ENCODE measurements at places on chromosomes 1 and 21. TPM values are rescaled to one million over a fixed set of nuclear protein-coding genes. Genes with fewer than 3 reads are reported as not detected.

GRCh38 chr1:183318433-183318832, 99.7 kb downstream of the NMNAT2 start:
- DNase-seq, result peak; percentile 85

- no peak for DNase-seq
Observed at GRCh38 chr21:33767236-33767635, 124.9 kb downstream of the ITSN1 start.

GRCh38 chr21:41438425-41439113, 12.5 kb downstream of the MX1 start:
- no peak for DNase-seq

- no peak for DNase-seq
Observed at GRCh38 chr21:28371713-28372112, 621.0 kb downstream of the LTN1 start.

DNA sequence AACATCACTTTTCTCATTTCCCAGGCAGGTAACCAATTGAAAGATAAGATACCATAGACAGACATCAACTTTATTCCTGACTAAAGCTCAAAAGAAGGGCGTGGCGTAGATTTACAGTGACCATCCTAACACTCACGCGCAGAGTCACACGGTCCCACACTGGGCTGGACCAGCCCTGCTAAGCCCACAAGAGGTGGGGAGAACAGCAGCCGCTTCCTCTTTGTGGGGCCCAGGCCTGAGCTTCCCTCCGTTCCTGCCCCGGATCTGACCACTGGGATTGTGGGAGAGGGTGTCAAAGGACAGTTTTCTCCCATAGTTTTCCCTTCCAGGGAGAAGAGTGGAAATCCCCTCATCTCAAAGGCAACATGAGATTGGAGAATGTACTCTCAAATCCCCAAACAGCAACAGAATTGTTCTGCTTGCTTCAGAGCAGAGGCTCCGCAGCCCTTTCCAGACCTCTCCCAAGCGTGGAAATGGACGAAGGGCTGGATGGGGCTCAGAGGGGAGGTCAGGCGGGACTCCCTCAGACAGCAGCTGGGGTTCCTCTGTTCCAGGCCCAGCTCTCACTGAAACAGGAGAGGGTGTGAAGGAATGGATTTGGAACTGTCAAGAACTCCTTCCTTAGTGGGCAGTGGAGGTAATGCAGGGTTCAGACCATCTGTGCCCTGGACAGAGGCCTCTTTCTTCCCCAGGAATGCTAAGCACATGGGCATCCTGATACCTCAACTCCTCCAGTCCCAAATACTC, 33.7 kb downstream of the L1TD1 start:
- DNase-seq, result no peak

GRCh38 chr1:101253976-101254674, 17.3 kb downstream of the S1PR1 start:
- no peak for DNase-seq

- no peak for DNase-seq
Observed at GRCh38 chr1:185566995-185567394, 167.2 kb upstream of the HMCN1 start.

The SMPDL3B gene
- 0.83 TPM for total RNA-seq

The C1QC gene
- 85.3 TPM for total RNA-seq

DNA sequence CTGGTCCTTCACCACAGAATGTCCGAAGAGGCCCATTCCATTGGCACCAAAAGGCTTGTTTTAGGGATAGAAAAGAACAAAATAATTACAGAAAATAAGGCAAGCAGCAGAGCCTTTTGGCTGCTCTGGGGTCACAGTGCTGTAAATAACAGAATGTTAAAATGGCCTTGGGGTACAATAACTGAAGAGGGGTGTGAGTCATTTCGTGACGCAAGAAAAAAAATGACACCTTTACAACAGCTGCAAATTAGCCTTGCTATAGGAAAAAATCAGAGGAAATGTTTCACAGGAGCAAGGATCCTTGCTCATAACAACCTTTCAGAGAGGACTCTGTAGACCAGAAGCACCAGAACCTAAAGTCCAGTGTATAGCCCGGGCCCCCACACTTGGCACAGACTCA, 483.4 kb downstream of the OMA1 start:
- no peak for DNase-seq

The KCNAB2 gene
- 17.5 TPM for total RNA-seq

DNA sequence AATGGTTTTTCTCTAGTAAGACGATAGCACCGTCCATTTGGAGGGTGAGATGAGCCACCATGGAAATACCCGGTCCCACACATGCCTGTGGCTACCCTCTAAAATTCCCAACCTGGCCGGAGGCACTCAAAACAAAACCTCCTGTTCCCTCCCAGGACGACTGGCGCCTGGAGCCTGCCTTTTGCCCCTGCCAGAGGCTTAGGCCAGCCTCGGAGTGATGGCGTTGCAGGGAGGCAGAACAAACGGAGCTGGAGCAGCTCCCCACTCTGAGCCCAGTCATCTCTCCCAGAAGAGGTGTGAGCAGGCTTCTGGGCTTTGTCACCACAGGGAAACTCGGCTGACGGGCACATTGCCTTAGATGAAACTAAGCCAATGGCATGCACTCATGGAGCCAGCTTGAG, 213.7 kb upstream of the HOOK1 start:
- DNase-seq, result no peak

DNA sequence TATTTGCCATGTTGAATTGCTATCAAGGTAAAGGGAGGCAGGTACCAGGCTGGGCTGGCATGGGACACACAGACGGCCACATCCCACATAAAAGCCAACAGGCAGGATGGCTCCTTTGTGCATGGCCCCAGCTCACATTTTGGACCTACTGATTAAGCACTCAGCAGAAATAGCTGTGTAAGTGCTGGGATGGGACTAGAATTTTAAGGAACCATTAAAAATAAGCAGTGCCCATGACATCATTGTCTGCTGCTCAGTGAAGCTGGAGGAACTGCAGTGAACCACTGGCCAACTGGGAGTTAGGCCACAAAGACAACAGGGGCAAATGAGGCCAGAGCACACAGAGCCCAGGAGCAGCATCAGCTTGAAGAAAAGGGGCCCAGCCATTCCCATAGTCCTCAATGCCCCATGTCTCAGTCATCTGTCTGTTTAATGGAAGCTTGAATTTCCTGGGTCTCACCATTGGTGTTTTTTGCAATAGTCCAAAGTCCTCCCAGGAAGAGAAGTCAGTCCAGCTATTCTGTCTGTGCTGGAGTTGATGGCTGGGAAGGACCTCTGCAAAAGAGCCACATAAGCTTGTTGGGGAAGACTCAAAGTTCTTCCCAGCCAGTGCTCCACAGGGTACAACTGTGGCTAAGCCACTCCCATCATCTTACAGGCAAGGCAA, 45.3 kb upstream of the TNR start:
- no peak for DNase-seq

DNA sequence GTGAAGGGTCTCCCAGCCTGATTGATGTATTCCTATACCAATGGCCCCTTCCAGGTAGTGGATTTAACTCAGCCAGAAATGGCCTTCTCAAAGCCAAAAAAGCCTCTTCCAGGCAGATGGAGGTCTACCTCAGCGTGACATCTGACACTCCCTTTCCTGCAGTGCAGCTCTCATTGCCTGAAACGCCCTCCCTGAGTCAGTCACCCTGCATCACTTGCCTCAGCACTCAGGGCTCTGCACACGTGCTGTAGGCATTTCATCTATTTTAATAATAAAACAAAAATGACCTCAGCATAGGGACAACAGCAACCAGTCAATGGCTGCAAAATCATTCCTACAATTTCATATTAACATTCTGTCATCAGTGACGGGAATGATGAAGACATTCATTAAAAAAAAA, 64.4 kb upstream of the GJA5 start:
- DNase-seq, result no peak

DNA sequence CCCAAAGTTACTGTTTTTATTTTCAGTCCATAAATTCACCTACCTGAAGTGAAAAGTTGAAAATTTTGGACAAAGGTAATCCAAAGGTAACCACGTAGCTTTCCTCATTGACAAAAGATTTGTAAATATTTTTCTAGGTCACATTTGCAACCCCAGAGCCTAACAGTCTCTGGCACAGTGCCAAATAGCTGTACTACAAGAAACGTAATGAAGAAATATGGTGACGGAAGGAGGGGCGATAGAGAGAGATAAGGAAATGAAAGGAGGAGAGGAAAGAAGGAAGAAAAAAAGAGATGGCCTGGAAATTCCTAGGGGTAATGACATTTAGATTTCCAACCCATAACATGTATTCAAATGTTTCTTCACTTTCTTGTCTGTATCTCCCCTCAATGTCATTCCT, 159.4 kb downstream of the BARHL2 start:
- no peak for DNase-seq

The VWA1 gene
- 83.3 TPM for total RNA-seq

DNA sequence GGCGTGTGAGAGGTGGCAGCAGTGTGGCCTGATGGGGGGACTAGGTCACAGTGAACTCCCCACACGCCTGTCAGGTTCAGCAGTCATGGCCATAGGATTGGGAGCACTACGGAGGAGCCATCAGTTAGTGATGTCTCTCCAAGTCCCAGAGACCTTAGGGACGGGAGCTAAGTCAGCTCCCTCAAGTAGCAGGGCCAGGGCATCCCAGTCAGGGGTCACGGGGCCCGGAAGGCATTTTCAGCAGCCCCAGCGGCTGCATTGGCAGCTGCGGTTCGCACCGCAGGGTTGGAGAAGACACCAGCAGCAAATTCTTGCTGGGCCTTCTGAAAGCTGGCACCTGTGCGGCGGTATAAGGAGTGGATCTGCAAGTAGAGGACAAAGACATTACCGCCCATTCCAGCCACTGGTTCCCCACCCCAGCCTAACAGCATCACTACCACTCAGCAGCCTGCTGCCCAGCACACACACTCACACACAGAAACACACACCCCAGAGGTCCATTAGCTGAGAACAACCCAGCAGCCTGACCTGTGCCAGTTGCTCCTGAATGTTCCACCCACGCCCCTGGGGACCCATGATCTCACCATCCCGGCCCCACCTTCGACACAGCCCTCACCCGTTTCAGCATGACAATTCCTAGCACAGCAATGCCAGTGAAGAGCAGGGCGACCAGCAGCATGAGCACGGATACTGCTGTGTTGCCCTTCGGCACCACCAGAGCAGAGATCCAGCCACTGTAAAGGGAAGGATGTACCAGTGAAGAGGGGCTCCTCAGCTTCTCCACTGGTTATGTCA, 972 bp upstream of the ENTREP3 start:
- DNase-seq, result no peak

DNA sequence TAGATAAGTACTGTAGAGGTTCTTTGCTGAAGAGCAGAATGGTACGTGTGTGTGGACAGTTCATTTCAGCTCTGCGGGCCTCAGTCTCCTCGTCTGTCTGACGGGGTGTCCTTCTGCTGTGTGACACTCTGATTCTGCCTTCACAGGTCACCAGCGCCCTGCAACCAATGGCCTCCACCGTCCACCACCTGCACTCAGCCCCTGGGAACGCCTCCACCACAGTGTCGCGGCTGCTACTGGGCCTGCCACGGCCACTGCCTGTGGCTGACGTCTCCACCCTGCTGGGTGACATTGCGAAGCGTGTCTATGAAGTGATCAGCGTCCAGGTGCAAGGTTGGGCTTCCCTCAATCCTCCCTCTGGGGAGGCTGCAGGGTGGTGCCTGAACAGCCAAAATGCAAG, 17.0 kb downstream of the UMODL1 start:
- DNase-seq, result no peak

DNA sequence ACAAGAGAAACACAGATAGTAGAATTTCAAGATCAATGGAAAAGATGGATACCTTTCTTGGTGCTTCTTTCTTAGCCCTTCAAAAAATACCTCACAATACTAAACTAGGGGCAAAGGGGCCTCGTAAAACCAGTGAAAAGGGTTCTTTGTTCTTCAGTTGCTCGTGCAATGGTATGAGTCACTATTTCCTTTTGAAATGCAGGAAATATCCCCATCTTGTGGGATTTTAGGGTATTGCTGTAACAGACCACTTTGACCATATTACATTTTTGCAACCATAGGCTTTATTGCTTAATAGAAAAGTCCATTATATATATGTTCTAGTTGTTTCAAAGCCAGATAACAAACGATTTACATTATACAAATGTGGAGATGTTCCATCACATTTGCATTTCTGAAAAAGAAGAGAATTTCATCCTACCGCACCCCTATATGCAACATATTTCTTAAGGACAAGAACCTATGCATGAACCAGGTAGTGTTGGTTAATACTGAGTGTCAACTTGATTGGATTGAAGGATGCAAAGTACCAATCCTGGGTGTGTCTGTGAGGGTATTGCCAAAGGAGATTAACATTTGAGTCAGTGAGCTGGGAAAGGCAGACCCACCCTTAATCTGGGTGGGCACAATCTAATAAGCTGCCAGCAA, 88.6 kb upstream of the PKN2 start:
- DNase-seq, result no peak

The AADACL3 gene
- total RNA-seq, result not detected

The PTGS2 gene
- 16.0 TPM for total RNA-seq

The ODF2L gene
- 60.4 TPM for total RNA-seq

GRCh38 chr1:79044974-79045650, 38.6 kb upstream of the ADGRL4 start:
- no peak for DNase-seq

GRCh38 chr1:226064816-226065248, 2.3 kb downstream of the H3-3A start:
- DNase-seq, result no peak

GRCh38 chr21:45586289-45586858, 44.1 kb upstream of the SLC19A1 start:
- peak; percentile 9 for DNase-seq

DNA sequence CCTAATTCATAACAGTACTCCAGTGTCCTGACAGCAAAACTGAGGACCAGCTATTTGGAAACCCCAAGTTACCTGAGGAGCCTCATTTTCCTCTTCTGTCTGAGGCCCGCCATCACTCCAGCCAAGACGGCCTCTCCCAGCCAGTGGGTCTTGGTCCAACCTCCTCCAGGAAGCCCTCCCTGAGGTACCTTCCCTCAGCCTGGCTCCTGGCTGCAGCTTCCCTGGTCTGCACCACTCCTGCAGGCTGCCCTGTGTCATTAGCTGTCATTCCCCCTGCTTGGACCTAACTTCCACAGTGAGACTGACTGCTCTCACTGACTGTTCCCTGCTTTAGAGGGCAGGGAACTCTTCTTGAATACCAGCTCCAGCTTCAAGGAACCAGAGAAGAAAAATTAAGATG, 33.0 kb downstream of the BCAR3 start:
- no peak for DNase-seq

GRCh38 chr1:67642629-67643028, 42.4 kb upstream of the GADD45A start:
- DNase-seq, result no peak

GRCh38 chr21:24045373-24045772, 1561.9 kb downstream of the MRPL39 start:
- no peak for DNase-seq

The MYOM3 gene
- 0.65 TPM for total RNA-seq

The LRRC40 gene
- total RNA-seq, result 13.1 TPM

DNA sequence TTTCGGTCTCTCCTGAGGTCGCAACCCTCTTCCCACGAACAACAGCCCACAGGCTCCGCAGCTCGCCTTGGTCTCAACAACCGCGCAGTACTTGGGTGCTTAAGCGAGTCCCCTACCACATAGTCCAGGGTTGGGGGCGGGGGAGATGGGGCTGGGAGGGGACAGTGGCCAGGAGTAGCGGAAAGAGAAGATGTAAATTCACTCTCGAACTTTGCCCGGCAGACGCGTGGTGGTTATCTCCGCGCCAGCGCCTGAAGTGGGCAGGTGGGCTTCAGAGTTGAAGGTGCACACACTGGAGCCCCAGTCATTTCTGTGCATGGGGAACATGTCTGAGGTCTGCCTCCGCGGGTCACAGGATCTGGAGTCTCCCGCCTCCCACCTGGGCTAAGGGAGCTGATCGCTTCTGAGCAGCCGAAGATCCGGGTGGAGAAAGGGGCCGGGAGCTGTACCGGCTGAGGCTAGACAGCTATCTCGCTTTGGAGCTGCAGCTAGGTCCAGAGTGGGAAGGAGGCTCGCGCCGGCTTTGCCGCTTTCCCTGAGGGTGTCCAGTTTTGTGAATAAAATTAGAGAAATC, 4.3 kb upstream of the FOXD2 start:
- no peak for DNase-seq

The S100A3 gene
- 6.5 TPM for total RNA-seq

Measured in ureter (tissue), 1 donor.